ENCODE measurements at places on chromosomes 4 and X. TPM values are rescaled to one million over a fixed set of nuclear protein-coding genes. Genes with fewer than 3 reads are reported as not detected.

DNA sequence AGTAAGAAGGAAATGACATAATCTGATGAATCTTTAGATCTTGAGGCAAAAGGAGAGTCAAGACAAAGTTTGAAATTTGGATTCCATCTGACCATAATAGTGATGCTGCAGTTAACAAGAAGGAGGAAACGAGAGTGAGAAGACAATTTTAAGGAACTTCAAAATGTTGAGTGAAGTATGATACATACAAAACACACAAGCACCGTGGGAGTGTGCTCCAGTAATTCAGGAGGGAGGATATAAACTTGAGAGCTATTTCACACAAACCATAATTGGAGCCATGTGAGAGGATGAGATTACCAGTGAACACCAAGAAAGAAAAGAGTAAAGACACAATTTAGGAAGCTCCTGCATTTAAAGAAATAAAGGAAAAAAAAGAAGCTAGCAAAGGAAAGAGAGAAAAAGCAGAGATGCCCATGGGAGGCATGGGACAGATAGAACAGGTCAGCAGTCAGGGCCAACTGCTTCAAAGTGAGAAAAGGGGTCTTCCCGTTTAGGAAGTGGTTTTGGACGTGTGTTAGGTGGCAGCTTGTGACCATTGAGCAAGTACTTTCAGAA is 150.7 kb upstream of the SLC7A11 start:
- no peak for DNase-seq

DNA sequence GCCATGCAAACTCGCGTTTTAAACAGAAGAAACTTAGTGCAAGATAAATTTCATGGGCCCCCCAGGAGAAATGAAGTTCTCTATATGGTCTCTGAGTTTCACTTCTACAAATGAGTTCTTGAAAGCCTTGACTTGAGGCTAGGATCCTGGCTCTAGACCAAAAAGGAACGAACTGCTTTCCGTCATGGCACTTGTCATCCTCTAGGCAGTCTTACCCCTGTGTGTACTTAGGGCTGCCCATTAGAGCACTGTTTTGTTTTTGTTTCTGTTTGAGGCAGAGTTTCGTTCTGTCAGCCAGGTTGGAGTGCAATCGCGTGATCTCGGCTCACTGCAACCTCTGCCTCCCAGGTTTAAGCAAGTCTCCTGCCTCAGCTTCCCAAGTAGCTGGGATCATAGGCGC is 29.0 kb downstream of the RNF4 start:
- no peak for DNase-seq

DNA sequence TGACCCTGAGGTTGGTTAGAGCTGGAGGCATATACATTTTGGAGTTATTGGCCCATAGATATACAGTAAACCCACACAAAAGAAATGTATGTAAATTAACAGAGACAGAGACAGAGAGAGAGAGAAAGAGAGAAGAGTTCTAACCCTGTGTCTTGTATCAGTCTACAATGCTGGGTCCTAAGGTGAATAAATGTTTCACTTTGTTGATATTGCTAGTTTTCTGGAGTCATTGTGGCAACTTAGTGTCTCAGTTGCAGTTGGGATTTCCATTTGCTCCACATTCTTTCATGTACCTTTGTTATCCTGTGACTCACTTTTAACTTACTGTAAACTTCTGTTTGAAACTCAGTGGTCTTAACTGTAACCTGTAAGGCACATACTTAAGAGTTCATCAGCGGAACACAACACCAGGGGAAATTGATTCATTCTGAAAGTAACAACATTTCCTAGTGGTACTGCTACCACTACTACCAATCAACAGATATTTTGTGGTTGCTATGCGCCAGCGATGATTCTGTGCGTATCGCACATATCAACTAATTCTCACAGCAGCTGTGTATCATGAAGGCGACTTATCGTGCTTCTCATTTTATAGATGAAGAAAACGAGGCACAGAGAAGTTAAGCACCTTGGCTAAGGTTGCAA is 38.5 kb upstream of the ETDA start:
- no peak for DNase-seq

- peak; percentile 3 for DNase-seq
These were observed 272.6 kb downstream of the GPM6A start for GRCh38 chr4:175539498-175539897.

DNA sequence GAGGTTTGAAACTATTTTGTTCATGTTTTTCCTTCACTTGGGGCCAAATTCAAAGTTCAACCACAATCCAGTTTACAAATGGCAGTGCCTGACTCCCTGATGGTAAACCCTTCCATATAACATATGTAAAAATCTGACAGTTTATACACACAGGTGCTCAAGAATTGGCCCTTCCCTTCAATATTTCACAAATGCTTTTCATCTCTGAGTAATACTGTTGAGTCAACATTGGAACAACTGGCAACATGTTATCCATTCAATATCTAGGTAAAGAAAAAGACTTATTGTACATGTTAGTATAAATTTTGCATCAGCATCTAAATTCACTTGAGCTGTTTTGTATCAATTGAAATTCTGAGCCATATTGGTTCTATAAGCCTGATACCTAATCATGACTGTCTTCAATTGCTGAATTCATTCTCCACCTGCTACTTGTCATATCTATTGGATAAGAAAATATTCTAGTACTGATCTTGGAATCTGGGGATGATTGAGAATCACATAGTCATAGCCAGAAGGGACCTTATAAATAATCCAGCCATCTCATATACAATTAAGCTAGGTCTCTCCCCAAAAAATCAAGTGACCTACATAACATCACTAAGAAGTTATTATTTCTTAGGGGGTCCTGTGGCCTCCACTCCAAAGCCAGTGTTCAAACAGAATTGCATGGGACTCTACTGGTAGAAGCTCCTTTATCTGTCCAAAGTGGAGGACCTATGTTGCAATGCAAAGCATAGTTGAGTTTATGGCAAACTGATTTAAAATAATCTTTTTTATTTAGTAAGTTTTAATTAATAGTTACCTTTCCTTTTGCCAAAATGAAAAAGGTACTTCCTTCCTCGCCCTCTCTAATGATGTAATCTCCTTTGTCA is 61.9 kb downstream of the PRKG2 start:
- peak; percentile 69 for DNase-seq

GRCh38 chr4:673349-674091 is 556 bp downstream of the ATP5ME start:
- no peak for DNase-seq

- peak; percentile 83 for DNase-seq
These were observed 123.6 kb downstream of the RELL1 start for GRCh38 chr4:37562592-37562991.

DNA sequence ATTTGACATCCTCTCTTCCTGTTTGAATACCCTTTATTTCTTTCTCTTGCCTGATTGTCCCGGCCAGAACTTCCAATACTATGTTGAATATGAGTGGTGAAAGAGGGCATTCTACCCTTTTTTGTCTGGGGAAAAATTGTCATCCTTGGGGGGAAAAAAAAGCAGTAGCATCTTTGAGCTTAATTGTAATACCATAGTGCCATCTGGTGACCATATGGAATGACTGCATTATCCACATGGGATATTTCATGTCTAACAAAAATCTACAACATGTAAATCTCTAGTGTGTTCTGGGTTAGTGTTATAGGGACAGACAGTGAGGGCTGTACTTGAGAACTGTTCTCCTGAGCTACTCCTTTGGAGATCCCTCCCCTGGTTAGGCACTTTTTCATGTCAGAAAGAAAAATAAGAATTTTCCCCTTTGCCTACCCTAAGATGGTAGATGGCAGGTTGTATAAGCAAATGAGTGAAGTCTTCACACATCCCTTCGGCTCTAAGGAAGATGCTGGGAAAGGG is 26.0 kb downstream of the CAPN6 start:
- peak; percentile 10 for DNase-seq

- no peak for DNase-seq
These were observed 110.6 kb upstream of the C1QTNF7 start for GRCh38 chr4:15317246-15317645.

- no peak for DNase-seq
These were observed 20.4 kb downstream of the BMP2K start for GRCh38 chr4:78796526-78796925.

GRCh38 chr4:40621229-40621591 is 8.5 kb downstream of the RBM47 start:
- DNase-seq: no peak

NR3C2 gene
- total RNA-seq: 1.2 TPM

MAGEA6 gene
- total RNA-seq: 1.3 TPM

ELK1 gene
- 59.0 TPM for total RNA-seq

SASH3 gene
- total RNA-seq: not detected
